GM12864 (cell line): ENCODE measurements at places on chromosomes 12 and 14.

- DNase-seq: no peak
Measured at GRCh38 chr14:43540948-43541347, 966.1 kb downstream of the FSCB start.

DNA sequence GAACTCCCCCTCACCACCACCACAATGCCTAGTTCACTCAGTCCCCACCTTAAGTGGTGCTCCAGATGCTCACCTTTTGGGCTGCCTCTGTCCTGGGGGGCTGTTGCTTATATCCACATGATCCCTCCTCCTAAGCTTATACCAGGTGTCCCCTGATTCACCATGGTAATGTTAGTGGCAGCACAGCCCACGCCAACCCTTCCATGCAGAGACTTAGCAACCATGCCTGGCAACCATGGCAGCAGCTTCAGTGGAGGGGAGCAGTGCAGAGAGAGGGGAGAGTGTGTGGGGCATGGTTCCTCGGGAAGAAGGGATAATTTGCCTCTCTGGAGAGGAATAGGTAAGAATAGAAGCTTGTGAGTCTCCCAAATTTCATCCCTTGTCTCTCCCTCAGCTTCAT is 1.2 kb upstream of the DDN start:
- no peak for DNase-seq

DNA sequence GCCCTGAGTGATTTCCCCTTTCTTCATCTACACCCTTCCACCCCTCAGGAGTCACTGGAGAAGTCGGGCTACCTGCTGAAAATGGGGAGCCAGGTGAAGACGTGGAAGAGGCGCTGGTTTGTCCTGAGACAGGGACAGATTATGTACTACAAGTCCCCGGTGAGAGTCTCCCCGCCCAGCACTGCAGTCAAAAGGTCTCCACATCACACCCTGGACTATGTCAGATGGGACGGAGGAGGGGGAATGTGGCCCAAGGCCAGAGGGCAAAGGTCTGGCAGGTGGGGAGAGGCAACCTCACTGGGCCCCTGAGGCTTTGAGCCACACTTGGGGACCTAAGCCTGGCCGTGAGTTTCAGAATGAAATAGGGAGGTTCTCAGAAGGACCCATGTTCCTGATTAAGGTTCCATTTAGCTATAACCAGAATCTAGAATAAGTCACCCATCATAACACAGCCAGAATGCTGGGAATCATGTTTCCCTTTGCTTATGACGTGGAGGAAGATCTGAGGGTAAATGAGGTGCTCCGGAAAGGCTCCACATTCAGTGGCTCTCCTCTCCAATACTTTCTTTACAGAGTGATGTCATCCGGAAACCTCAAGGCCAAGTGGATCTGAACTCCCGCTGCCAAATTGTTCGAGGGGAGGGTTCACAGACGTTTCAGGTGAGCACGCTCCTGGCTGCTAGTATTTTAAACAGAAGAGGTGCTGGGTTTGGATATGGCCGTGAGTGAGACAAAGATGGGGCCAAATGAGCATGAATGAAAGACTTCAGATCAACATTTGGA is 26.6 kb downstream of the PIGH start:
- no peak for DNase-seq

- DNase-seq: no peak
Measured at GRCh38 chr12:70671698-70672097, 34.5 kb upstream of the PTPRB start.

DNA sequence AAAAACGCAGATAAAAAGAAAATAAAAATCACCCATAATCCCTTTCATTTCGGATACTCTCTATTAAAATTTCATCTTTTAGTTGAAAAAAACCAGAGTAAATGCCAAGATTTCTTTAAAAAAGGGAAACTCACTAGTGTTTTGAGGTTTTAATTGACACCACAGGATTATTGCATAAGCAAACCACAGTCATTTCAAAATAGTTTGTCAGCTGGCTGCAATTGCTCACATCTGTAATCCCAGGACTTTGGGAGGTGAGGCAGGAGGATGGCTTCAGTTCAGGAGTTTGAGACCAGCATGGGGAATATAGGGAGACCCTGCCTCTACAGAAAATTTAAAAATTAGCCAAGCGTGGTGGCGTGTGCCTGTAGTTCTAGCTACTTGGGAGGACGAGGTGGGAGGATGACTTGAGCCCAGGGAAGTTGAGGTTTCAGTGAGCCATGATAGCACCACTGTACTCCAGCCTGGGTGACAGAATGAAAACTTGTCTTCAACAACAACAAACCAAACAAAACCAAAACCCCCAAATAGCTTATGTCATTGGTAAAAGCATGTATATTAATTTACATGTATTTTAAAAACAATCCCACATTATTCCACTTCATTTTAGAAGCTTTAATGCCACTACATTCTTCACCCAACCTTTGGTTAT is 48.8 kb downstream of the SYNE2 start:
- no peak for DNase-seq

DNA sequence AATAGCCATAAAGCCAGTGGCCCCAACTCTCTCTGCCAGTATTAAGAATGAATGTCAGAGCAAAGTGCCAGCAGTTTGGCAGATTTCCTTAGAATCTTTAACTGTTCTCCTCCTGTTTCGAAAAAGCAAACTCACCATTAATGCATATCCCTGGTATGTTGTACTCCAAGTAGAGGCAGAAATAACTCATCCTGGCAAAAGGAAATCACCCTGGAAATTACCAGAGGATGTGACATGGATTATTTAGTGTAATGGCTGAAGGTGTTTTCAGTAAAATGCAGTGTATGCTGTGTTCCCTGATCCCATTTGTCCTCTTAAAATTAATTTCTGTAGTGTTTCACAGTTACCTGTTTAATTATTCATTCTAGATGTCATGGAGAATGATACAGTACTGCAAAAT is 105.3 kb downstream of the PDZRN4 start:
- no peak for DNase-seq
